ENCODE measurements at places on chromosomes 3 and 15. TPM values are rescaled to one million over a fixed set of nuclear protein-coding genes. Genes with fewer than 3 reads are reported as not detected.

DNA sequence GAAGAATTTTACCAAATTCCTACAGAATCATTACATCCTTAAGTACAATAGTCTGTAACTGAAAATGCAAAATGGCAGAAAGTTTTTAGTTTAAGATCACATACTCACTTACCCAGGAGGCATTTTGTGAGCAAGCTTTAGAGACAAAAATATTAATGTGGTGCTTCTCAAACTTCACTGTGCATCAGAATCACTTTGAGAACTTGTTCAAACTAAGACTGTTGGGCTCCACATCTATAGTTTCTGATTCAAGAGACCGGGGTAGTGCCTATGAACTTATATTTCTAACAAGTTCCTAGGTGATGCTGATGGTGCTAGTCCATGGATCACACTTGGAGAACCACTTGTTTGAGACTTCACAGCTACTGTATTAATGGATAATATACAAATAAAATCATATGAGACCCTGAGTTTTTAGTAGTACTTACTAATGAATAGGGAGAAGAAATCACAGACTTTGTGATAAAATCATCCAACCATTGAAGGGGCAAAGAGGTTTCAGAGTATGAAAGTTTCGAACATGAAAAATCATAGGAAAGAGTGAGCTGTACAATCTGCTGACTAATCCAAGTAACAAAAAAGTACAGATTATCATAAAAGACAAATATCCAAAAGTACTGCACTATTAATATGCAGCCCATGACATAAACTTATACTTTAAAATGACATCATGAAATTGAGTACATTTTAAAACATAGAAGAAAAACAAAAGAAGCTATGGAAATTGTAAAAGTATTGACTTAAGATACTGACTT is 110.3 kb downstream of the ADAM10 start:
- DNase-seq, result no peak

- DNase-seq, result no peak
Observed at GRCh38 chr3:138691351-138691750, 82.8 kb downstream of the FAIM start.

DNA sequence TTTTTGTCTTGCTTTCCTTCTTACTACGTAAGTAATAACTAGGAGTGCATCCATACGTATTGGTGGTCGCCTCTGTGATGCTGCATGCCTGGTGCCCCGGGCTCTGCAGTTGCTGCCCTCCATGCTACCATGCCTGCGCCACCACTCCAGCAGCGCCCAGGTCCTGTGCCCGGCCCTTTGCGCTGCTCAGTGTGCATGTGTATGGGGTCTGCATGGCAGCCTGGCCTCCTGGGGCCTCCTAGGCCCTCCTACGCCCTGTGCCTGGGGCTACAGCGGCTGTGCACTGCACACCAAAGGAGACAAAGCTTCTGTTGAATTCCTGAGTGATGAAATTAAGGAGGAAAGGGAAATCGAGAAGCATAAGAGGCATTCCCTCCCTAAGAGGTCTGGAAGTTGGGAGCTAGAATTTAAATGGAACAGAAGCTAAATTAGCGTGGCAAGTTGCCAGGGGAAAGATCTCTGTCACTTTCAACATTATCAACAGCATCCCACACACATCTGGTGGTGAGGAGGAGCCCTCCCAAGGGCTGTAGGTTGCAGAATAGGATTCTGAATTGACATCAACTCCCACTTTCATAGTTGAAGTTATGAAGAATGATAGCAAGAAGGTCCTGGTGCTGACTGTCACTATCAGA is 275.0 kb upstream of the CHRM5 start:
- no peak for DNase-seq

GOLGA8T gene
- total RNA-seq, result 1.4 TPM

DNA sequence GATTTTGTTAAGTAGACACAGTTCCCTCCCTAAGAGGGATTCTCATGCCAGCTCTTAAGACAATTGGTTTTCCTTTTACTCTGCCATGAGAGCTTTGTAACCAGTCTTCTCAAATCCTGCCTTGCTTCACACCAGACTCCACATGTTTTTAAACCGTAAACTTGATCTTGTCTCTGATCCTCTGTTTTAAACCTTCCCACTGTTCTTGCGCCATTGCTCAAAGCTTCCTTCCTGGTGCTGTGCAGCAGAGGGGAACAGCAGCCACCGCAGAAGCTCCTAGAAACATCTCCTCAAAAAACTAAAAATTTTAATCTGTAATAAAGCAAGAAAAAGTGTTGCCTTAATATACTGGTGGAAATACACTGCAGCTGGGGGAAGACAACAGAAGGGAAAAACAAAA is 154.5 kb upstream of the SATB1 start:
- DNase-seq, result no peak

GRCh38 chr3:24359645-24360462 is 134.8 kb downstream of the THRB start:
- DNase-seq, result no peak

DNA sequence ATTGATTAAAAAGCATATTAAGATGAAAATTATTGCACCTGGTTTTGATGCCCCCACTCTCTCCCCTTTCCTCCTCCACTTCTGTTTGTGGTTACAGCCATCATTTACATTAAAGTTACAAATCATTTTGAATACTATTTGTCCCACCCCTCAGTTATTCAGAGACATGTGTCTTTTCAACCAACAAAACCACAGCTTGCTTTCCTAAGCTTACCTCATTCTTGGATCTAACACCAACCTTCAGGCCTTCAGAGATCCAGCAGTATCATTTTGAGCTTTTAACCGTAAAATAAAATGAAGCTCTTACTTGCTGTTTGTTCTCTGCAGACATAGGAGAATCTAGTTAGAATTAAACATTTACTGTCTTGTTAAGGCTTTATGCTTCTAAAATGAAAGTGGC is 4.7 kb downstream of the PXYLP1 start:
- no peak for DNase-seq

- DNase-seq, result peak; percentile 83
Observed at GRCh38 chr3:169658311-169658931, 5.1 kb downstream of the MECOM start.

DNA sequence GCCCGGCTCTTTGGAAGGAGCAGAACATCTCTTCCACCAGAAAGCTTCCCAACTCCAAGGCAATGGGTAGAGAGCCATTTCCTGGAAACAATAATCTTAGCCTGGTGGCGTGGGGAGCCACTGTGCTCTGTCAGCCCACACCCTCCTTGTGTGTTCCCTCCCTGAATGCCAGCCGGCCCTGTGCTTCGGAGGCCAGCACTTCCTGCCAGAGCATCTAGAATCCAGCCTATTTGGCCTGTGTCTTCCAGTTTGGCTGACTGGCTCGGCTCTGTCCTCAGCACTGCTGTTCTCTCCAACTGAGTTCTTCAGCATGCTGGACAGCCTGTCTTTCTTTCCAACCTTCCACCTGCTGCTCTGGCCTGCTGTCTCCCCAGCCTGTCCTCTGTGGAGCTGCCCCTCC is 349.3 kb downstream of the MFSD1 start:
- no peak for DNase-seq

DNA sequence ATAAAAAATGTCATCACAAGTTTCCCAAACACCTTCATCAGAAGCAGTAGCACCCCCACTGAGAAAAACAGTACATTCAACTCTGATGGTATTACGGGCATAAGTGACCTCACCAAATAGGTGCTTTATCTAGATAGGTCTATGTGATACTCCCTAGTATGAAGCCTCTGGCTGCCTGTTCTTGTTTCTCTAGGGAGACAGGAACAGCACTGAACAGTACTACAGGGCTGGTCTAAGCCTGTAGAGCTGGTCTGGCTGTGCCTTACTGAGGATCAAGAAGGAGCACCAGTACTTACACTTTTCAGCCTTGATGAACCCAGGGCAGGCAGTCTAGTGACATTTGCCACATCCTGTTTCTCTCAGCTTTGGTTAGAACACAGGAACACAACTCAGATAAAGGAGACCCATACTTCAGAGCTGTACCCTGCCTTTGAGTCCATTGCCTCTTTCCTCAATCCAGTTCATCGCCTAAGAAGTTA is 35.9 kb downstream of the OXNAD1 start:
- no peak for DNase-seq

THRB gene
- total RNA-seq, result 24.7 TPM

DNA sequence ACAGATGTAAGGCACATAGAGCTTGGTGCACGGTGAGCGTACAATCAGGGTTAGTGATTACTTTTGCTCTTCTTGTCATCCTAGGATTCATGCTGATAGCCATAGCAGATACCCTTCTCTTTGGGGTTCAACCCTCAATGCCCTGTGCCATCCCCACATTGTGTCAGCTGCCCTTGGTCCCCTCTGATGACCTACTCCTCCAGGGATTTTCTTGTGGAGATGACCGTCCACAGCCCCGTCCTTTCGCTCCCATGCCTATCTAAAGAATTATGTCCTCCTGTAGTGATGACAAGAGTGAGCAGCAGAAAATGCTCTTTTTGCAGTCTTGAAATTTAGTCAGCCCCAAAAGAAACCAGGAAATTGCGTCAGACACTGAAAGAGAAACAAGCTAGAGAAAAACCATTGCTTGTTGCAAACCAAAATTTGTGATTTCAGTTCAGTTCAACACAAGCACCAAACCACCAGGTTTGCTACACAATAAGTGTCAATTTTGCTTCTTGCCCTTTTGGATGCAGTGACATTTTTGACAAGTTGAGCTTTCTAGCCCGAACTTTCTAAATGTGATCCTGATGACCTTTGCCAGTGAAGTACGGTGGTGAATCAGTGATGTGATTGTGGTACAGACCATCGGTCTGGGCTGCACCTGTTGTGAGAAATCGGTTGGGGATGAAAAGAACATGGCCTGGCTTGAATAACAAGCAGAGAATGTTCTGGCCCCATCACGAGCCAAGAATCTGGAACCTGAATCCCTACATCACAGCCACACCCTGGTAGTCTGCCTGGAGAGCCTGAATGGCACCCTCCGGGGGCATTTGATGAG is 41.3 kb downstream of the CMTM7 start:
- DNase-seq, result no peak

ABHD5 gene
- total RNA-seq, result 5.3 TPM

GOLGA6L10 gene
- 1.5 TPM for total RNA-seq

DNA sequence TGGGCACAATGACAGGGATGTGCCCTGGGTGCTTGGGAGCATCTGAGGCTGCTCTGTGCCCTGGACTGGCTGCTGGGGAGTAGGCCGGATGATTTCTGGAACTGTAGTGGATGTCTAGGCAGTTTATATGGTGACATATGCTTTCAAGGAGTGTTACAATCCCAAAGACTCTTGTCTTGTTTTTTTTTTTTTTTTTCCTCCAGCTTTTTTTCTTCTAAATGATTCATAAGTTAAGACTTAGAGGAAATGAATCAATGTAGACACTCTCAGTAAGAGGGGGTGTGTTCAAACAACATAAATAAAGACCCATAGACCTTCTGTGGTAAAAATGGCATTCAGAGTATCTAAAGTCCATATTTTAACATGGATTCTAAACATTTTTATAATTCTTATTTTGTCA is 706.1 kb upstream of the GOLIM4 start:
- no peak for DNase-seq

DNA sequence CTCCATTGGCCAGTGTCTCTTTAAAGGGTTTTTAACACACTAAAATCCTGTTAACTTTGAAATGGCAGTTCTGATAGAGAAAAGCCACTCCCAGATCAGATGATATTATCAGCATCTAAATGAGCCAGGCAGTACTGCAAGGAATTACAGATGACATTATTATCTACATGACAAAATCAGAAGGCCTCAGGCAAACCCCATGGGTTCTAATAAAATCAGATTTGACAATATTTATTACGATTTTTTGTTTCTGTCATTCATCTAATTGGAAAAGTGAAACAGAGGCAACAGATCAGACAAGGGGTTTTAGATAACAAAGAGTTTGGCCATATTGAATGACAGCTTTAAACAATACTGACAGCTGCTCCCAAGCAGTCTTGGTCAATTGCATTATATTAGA is 112.7 kb downstream of the FEZF2 start:
- DNase-seq, result no peak

- DNase-seq, result no peak
Observed at GRCh38 chr3:36923523-36923943, 21.3 kb downstream of the TRANK1 start.

PRTG gene
- total RNA-seq, result 0.21 TPM

DNA sequence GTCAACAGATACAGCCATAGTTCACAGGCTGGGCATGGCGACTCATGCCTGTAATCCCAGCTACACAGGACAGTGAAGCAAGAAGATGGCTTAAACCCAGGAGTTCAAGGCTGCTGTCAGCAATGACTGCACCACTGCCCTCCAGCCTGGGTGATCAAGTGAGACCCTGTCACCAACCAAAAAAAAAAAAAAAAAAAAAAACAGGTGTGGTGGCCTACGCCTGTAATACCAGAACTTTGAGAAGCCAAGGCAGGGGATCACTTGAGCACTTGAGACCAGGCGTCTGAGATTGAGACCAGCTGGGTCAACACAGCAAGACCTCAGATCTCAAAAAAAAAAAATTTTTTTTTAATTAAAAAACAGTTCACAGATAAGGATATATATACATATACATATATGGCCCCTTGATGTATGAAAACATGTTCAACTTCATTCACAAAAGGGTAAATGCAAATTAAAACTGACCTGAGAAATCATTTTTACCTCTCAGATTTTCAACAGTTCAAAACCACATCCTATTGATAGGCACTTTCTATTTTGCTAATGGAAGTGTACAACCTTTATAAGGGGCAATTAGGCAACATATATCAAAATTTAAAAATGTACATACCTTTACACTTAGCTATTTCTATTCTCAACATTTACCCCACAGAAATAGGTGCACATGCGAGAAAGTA is 51.1 kb downstream of the OSBPL10 start:
- no peak for DNase-seq

- DNase-seq, result no peak
Observed at GRCh38 chr15:81084716-81085115, 49.4 kb upstream of the CFAP161 start.

DNA sequence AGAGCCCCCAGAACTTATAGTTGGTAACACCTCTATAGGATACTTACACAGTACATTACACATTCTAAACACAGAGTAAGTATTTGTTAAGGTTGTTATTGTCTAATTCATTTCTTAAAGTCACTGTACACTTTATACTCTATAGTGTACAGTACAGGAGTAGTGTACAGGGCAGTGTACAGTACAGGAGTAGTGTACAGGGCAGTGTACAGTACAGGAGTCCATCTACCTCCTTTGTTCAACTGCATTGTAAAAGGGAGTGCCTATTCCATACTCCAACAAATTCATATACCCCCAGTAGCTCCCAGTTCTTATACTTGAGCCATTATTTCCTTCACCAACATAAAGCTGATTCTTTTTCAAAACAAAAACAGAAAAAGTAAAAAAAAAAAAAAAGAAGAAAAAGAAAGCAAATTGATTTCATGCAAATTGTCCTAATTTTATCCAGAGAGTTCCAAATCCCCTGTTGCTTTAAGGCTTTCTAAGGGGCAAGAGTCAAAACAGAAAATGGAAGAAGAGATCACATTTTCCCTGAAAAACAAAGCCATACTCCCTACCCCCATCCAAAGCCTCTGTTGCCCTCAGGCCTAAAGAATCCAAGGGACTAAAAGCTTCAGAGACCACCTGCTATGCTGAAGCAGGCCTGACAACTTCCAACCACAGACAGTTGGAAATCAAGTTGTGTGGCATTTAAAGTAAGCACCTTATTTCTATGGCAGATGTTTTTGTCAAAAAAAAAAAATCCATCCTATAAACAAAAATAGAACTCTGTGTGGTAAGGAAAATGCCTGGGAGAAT is 125.6 kb downstream of the PLCH1 start:
- no peak for DNase-seq

A4GNT gene
- not detected for total RNA-seq

Measured in ascending aorta (tissue), 2 donors.